ENCODE measurements at places on chromosomes 12 and 14. TPM values are rescaled to one million over a fixed set of nuclear protein-coding genes. Genes with fewer than 3 reads are reported as not detected.

The TTC9 gene
- 6.1 TPM for total RNA-seq

The LTB4R2 gene
- 66.5 TPM for total RNA-seq

The PCBP2 gene
- 488 TPM for total RNA-seq

The MUCL1 gene
- total RNA-seq: not detected

The NKX2-1 gene
- not detected for total RNA-seq

The EPS8 gene
- total RNA-seq: 104 TPM

The UBR7 gene
- total RNA-seq: 34.4 TPM

The PAH gene
- total RNA-seq: not detected

The SLC10A1 gene
- total RNA-seq: not detected

The FOXN3 gene
- total RNA-seq: 111 TPM

GRCh38 chr12:7118881-7119280, 9.8 kb downstream of the RBP5 start:
- H3K36me3 ChIP-seq: no peaks in the 10 kb centered on the region
- no peak for DNase-seq
- H3K4me1 ChIP-seq: peaks cover 10% of the 10 kb centered on the region

DNA sequence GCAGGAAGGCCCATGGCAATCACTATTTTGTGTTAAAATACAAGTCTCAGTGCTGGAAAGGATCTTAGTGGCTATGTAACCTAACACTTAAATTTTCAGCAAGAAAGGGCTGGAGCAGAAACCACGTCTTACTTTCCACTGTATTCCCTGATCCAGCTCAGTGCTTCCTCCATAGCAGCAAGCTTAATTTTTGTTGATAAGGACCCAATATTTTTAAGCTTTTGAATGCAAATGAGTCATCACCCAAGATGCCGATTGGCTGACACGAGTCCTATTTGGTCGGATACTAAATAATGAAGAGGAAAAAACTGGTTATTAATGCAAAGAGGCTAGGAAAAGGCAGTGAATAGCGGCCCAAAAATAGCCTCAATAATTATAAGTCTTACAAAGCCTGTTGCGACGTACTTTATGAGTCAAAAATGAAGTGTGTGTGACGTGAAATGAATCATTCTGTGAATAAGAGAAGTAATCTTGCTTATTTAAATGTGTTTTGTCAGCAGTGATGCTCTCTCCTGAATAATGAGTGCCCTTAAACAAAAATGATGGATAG, 46.9 kb upstream of the IGF1 start:
- H3K27me3 ChIP-seq: no peaks in the 10 kb centered on the region
- H3K4me1 ChIP-seq: no peaks in the 10 kb centered on the region
- no peak overlapping the region for H3K4me3 ChIP-seq
- no peak overlapping the region for H3K27ac ChIP-seq
- H3K36me3 ChIP-seq: no peaks in the 10 kb centered on the region
- DNase-seq: no peak

GRCh38 chr12:124603831-124604251, 36.4 kb upstream of the NCOR2 start:
- H3K27me3 ChIP-seq: no peaks in the 10 kb centered on the region
- H3K27ac ChIP-seq: no peak overlapping the region
- no peak overlapping the region for H3K4me3 ChIP-seq
- DNase-seq: no peak
- peaks cover 9% of the 10 kb centered on the region for H3K4me1 ChIP-seq

- H3K36me3 ChIP-seq: no peaks in the 10 kb centered on the region
- peak within 1 kb of the TSS; percentile 94 for H3K27ac ChIP-seq
- peaks cover 38% of the 10 kb centered on the region for H3K4me1 ChIP-seq
- H3K4me3 ChIP-seq: peak within 1 kb of the TSS; percentile 77
- no peak for DNase-seq
These were observed at the start of gene ZBTB42 for GRCh38 chr14:104800771-104801519. Gene ZBTB42 (plus strand): TSS chr14:104801101. CDS start chr14:104801198, 97 bp downstream.

DNA sequence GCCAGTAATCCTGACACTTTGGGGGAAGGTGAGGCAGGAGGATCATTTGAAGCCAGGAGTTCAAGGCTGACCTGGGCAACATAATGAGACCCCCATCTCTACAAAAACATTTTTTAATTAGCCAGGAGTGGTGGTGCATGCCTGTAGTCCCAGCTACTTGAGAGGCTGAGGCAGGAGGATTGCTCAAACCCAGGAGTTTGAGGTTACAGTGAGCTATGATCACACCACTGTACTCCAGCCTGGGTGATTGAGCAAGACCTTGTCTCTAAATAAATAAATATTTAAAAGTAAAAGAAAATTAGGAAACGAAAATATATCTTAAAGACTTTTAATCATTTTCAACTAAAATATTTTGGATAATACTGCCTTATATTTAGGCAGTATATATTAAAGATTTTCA, 25.9 kb downstream of the CKB start:
- H3K27me3 ChIP-seq: no peaks in the 10 kb centered on the region
- no peak overlapping the region for H3K4me3 ChIP-seq
- DNase-seq: no peak
- no peak overlapping the region for H3K27ac ChIP-seq
- H3K4me1 ChIP-seq: peaks cover 11% of the 10 kb centered on the region
- peaks cover 32% of the 10 kb centered on the region for H3K36me3 ChIP-seq

DNA sequence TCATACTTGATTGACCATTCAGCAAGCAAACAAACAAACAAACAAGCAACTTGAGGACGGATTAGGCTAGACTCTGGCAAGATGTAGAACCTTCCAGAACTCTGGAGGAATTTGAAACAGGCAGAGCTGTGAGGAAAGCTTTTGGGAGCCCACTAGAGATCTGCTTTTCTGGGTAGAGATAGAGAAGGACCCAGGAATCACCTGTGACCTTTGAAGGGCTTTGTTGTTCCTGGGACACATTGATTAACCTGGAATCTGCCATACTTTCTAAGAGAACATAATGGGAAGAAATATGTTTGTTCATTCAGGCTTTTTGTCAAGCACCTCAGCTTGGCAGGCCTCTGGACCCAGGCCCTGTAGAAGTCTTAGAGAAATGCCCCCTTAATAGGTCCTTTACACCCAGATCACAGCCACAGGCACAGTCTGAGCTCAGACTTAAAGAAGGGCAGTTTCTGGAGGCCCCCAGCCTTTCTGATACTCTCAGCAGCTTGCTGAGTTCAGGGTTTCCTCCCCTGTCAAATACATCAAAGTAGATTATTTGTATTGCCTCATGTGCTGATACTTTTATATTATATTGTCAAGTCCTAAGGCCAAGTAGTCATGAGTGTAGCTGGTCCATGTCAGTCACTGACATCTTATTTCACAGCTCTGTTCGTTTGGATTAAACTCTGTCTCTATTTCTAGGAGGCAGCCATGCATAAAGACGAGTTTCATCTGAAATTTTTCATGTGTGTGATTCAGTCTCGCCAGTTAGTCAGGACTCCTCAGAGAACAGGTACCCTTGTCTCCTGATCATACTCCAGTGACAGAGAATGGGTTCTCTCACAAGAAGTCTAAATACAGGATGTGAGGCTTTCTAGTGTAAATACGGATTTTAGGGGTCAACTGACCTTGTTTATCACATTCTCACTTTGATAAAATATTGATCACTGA, 1.1 kb upstream of the SENP1 start:
- no peaks in the 10 kb centered on the region for H3K36me3 ChIP-seq
- H3K4me1 ChIP-seq: peaks cover 26% of the 10 kb centered on the region
- peak overlapping the region; percentile 95 for H3K4me3 ChIP-seq
- DNase-seq: no peak
- H3K27me3 ChIP-seq: no peaks in the 10 kb centered on the region
- H3K27ac ChIP-seq: peak overlapping the region; percentile 91

- no peak for DNase-seq
- no peak overlapping the region for H3K27ac ChIP-seq
- no peak overlapping the region for H3K4me3 ChIP-seq
- no peaks in the 10 kb centered on the region for H3K36me3 ChIP-seq
These were observed 109.7 kb downstream of the GPATCH2L start for GRCh38 chr14:76261371-76261811.

GRCh38 chr12:96658075-96658474, 168.7 kb downstream of the CFAP54 start:
- no peak for DNase-seq
- no peak overlapping the region for H3K4me3 ChIP-seq
- no peaks in the 10 kb centered on the region for H3K4me1 ChIP-seq
- no peak overlapping the region for H3K27ac ChIP-seq

GRCh38 chr14:74571901-74572725, 39.9 kb downstream of the LTBP2 start:
- H3K27ac ChIP-seq: peak overlapping the region; percentile 81
- DNase-seq: no peak
- H3K36me3 ChIP-seq: no peaks in the 10 kb centered on the region

GRCh38 chr12:55699471-55700055, 8.1 kb downstream of the ITGA7 start:
- peaks cover 4% of the 10 kb centered on the region for H3K4me1 ChIP-seq
- no peak overlapping the region for H3K27ac ChIP-seq
- H3K4me3 ChIP-seq: no peak overlapping the region
- DNase-seq: no peak
- H3K27me3 ChIP-seq: no peaks in the 10 kb centered on the region
- H3K36me3 ChIP-seq: no peaks in the 10 kb centered on the region

DNA sequence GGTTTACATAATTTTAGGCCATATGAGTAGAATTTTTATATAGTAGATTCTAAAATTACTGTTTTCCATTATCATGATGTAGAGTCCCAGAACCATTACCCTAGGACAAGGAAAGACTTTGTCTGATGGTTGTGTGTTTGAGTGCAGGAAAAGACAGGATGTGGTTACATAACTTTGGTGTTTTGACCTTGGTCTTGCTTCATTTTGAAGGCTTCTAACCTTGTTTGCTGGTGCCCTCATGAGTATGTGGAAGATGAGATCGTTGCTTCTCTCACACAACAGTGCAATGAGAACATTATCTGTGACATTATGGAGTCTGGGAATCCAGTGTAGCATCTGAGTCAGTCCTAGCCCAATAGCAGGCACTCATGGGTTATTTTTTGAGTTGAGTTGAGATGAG, 106.2 kb downstream of the IGF1 start:
- H3K27ac ChIP-seq: no peak overlapping the region
- no peak overlapping the region for H3K4me3 ChIP-seq
- H3K4me1 ChIP-seq: no peaks in the 10 kb centered on the region
- no peaks in the 10 kb centered on the region for H3K27me3 ChIP-seq

DNA sequence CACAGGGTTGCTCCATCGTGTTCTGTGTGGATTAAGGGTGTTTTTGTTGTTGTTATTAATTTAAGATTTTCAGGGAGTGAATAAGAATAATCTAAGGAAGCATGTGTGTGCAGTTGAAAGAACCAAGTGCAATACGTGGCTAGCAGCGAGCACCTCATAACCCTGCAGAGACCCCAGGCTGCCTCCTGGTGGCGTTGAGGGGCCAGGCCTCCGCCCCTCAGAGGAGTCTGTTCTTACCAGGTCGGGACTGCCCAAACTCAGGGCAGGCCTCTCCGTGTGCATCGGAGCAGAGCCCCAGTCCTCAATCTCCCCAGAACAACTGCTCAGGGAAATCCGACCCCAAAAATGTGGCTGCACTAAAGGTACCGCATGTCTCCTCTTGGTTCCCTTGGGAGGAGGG, 36.8 kb downstream of the IL31 start:
- H3K36me3 ChIP-seq: peaks cover 52% of the 10 kb centered on the region
- no peak for DNase-seq
- H3K4me3 ChIP-seq: no peak overlapping the region
- H3K27me3 ChIP-seq: no peaks in the 10 kb centered on the region
- no peaks in the 10 kb centered on the region for H3K4me1 ChIP-seq
- no peak overlapping the region for H3K27ac ChIP-seq

- no peaks in the 10 kb centered on the region for H3K27me3 ChIP-seq
- H3K4me3 ChIP-seq: no peak overlapping the region
- peaks cover 42% of the 10 kb centered on the region for H3K36me3 ChIP-seq
- H3K27ac ChIP-seq: no peak overlapping the region
These were observed 13.4 kb downstream of the PSEN1 start for GRCh38 chr14:73149753-73150152.

DNA sequence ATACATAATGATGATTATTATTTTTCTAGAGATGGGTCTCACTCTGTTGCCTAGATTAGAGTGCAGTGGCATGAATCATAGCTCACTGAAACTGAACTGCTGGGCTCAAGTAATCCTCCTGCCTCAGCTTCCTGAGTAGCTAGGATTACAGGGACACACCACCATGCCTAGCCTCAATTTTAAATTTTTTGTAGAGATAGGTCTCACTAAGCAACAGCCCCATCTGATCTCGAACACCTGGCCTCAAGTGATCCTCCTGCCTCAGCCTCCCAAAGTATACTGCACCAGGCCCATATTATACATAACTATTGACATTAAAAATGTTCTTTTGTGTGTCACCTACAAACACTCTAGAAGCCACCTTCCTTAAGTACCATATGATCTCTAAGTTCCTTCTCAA, 3.4 kb downstream of the TXNRD1 start:
- DNase-seq: no peak
- H3K4me3 ChIP-seq: no peak overlapping the region
- peak overlapping the region; percentile 82 for H3K27ac ChIP-seq
- peaks cover 37% of the 10 kb centered on the region for H3K4me1 ChIP-seq
- H3K36me3 ChIP-seq: no peaks in the 10 kb centered on the region

DNA sequence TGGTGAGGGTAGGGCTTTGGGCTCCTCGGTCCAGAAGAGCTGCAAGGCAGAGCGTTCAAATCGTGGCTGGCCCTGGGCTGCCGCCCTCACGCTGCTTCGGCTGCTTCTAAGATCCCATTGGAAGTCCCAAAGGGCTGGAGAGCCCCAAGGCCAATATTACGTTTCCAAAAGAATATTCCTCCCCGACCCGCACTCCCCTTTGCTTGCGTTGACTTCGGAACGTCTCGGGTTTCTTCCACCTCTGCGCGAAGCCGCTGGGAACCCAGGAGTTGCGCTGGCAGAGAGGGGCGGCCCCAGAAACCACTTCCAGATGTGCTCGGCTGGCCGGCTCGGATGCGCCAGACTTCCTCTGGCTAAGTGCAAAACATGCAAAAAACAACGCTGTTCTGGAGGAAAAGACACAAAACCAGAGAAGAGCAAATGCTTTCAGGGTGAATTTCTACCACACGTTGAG, at the start of gene GLT8D2:
Gene GLT8D2, minus strand, starts transcription at position 285 of the 454 bp plus-strand sequence. CDS start 30,539 bp downstream, outside the sequence.
- H3K4me3 ChIP-seq: peak within 1 kb of the TSS; percentile 51
- DNase-seq: no peak
- H3K4me1 ChIP-seq: peaks cover 29% of the 10 kb centered on the region

DNA sequence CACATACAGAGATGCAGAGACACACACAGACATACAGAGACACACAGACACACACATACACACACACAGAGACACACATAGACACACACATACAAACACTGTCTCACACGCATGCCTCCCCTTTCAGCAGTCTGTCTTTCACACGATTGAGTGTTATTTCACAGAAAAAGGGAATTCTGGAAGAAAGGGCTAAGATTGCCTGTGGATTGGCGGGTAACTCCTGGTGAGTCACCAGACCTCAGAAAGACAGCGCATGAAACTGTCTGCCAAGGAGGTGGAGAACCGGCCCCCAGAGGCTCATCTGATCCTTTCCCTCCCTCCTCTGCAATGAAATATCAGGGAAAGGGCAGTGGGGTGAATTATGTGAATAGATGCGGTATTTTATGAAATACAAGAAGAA, 127.2 kb upstream of the GSC start:
- no peaks in the 10 kb centered on the region for H3K27me3 ChIP-seq
- H3K4me3 ChIP-seq: no peak overlapping the region
- no peaks in the 10 kb centered on the region for H3K36me3 ChIP-seq
- no peak overlapping the region for H3K27ac ChIP-seq
- DNase-seq: no peak
- H3K4me1 ChIP-seq: no peaks in the 10 kb centered on the region

Data from vagina (tissue), 2 donors.